ENCODE measurements at places on chromosomes 12 and 14.

DNA sequence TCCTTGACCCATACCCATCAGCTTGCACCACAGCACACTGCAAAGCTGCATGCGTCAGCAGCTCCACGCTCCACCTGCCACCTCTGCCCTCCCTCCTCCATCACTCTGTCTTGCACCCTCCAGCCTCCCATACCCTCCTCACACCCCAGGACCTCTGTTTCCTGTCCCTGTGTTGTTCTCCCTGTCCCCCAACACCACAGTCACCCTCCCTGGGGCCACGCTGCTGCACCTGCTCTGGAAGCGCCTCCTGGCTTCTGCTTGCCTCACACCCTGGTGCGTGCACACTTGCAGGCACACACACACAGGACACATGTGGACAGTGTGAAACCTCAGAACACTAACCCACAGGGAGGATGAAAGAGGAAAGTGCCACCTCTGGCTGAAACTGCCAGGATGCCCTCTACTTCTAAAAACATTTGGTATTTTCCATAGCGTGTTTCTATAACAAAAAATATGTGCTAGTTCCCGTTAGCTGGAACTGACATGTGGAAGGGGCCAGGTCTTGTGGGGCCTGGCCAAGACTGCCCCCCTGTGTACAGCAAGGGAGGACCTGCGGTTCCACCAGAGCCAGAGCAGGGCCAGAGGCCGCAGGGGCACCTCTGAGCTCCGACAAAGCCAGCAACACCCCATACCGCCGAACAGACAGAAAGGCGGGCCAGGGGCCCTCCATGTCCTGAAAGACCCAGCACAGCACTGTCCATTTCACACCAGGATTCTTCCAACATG is 10.0 kb downstream of the BRF1 start:
- no peak for DNase-seq

- no peak for DNase-seq
Observed at GRCh38 chr12:104544836-104545235, 88.1 kb downstream of the CHST11 start.

DNA sequence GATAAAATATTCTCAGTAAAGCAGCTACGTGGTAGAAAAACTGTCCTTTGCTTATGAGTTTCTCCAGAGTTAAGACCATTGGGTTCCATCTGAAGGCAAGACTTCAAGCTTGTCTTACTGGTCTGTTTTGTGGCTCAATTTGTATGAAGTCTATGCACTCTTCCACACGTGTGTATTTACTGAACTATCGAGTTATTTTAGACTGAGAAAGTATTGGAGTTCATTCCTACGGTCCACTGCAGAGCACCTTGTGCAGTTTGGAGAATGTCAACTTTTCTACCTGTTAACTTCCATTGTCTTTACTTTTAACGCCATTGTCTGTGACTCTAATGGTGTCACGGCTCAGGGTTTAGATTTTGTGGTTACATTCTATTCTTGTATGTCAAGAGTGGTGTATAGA is 3.7 kb downstream of the HIF1A start:
- no peak for DNase-seq

DNA sequence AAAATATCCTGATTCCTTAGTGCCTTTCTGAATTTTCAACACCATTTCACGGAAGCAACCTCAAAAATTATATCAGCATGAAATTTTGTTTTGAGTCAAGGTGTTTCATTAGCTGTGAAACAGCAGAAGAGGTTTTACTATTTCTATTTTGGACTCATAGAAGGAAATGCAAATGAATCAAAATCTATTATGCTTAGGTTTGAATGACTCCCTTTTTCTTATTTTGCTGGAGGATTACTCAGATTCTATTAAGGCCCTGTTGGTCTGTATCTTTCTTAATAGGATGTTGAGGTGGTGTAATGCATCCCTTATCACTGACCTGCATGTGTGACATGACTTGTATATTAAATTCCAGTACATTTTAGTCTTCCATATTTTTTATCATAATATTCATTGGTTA is 165.8 kb downstream of the TMTC2 start:
- no peak for DNase-seq

DNA sequence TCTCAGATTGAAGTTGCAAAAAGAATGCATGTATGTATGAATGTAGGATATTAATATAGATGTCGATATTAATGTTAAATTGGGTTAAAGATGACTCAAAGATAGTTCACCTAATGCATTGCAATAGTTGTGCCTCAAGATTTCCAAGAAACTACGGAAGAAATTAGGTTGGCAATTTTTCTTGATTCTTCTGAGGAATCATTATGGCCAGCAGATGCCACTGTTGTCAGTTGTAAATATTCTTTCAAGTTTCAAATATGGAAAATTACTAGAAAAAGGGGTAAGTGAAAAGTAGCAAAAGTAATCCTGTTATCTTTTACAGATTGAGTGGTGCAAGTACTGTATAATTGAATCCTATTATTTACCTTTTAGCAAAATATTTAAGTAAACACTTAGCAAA is 202.1 kb downstream of the ADAMTS20 start:
- DNase-seq, result no peak

GRCh38 chr12:64687816-64688215 is 71.4 kb downstream of the GNS start:
- DNase-seq, result no peak

DNA sequence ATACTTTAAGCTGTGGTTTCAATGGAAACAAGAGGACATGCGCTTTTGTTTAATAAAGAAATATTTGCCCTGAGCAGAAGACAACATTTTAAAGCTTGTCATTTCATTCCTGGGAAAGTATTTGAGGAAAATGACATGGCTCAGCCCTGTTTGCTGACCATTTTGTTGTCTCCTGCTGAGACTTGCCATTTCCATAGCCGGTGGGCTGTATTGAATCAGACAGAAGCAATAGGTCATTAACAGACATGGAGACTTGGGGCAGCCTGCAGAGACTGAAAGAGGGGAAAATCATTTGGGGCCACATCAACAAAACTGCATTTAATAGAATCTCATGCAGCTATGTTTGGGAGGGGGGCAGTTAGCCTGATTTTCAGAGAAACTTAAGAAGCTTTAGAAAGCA is 443.0 kb downstream of the NPAS3 start:
- no peak for DNase-seq

GRCh38 chr14:94690896-94691659 is 78.8 kb downstream of the GSC start:
- DNase-seq, result no peak

Measured in RWPE1 (cell line).